ENCODE measurements at places on chromosomes 3 and 15.
A peak's percentile ranks its signal among the peaks of the same experiment; 100 is the strongest.

- DNase-seq = no peak
Observed at GRCh38 chr3:51559411-51559888, 20.9 kb downstream of the RAD54L2 start.

DNA sequence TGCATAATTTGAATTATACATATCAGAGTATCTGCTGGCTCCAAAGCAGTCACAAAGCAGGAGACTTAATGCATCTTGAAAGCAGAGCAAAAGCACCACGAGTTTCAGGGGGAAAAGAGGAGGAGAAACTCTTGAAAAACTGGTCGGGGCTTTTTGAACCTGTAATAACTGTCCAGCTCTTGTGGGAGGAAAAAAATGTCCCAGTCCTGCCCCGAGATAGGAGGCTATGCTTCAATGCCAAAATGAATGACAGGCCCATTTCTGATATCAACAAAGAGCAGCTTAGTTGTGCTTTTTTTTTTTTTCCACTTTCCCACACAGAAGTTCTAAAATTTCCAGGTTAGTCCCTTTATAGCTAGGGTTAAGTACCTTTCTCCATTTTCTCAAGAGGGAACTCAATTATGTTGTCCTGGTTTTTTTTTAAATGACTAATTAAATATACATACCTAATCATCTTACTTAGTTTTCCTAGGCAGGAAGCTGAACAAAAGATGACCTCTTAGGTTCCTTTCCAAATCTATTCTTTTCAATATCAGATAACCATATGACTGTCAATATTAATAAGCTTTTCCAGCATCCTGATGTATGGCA is 120.2 kb downstream of the TFDP2 start:
- DNase-seq = no peak

DNA sequence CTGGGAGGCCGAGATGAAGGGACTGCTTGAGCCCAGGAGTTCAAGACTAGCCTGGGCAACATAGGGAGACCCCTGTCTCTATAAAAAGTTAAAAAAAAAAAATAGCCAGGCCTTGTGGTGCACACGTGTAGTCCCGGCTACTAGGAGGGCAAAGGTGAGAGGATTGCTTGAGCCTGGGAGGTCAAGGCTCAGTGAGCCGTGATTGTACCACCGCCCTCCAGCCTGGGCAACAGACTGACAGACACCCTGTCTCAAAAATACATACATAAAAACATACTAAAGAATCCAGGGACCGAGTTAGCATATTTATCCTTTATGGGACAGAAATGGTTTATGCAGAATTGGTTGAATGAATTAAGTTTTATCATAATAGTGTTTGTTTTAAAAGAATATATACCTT is 13.7 kb downstream of the SIAH2 start:
- no peak for DNase-seq

DNA sequence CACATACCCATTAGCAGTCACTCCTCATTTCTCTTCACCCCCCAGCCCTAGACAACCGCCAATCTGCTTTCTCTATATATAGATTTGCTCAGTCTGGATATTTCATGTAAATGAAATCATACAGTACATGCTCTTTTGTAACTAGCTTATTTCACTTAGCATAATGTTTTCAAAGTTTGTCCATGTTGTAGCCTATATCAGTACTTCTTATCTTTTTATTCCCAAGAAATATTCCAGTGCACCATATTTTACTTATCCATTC is 3.1 kb downstream of the MAP3K13 start:
- no peak for DNase-seq

- no peak for DNase-seq
Observed at GRCh38 chr15:100842756-100843730, 36.6 kb upstream of the ALDH1A3 start.

DNA sequence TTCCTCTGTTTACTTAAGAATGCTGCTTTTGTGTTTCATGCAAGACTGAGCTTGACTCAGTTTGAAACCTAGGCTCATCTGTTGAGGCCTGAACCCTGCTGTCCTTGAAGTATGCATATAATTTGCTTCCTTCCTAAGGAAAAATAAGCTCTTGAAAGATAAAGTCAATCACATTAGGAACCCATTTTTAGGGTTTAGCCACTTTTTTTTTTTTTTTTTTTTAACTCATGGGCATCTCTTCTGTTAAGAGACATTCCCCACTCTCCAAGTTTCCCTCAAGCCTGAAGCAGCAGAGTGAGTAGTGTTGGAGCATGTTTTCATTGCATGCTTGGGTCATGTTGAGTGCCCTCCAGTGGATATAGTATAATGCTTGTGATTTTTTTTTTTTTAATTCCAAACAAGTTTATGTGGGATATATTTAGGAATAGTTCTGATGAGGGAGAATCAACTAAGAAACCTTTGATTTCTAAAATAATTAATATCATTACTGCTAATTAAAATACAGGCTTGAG is 3.6 kb downstream of the CTNNB1 start:
- no peak for DNase-seq

DNA sequence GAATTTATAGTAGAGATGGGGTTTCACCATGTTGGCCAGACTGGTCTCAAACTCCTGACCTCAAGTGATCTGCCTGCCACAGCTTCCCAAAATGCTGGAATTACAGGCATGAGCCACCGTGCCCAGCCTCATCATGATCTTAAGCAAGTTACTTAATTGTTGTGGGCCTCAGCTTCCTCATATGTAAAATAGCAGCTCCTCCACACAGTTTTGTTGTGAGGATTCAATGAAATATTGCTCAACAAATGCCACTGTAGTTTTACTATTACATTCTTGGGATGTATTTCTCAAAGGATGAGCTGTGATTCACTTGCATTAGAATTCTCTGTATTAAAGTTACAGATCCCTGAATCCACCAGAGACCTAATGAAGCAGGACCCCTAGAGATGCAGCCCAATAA is 168.8 kb downstream of the ADAMTS9 start:
- DNase-seq = no peak

DNA sequence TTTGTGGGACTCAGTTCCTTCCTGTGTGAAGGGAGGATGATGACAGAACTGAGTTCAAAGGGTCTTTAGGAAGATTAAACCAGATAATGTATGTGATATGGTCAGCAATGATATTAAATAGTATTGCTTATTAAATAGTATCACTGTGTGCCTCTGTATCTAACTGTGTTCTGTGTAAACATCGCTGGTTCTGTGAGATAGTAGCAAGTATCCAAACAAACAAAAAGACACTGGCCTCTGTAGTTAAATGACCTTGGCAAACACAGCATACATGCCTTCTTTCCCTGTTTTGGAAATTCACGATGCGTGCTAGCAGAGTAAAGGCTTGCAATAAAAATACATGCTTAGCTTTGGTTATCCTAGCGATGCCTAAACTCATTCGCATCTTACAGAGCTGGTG is 76.1 kb downstream of the MESD start:
- DNase-seq = no peak

GRCh38 chr15:81117136-81117535 is 16.9 kb upstream of the CFAP161 start:
- no peak for DNase-seq

GRCh38 chr15:70486012-70486411 is 277.3 kb downstream of the UACA start:
- no peak for DNase-seq

- no peak for DNase-seq
Observed at GRCh38 chr3:171827385-171827784, 15.8 kb upstream of the TMEM212 start.

- no peak for DNase-seq
Observed at GRCh38 chr3:86951322-86951721, 39.6 kb downstream of the VGLL3 start.

DNA sequence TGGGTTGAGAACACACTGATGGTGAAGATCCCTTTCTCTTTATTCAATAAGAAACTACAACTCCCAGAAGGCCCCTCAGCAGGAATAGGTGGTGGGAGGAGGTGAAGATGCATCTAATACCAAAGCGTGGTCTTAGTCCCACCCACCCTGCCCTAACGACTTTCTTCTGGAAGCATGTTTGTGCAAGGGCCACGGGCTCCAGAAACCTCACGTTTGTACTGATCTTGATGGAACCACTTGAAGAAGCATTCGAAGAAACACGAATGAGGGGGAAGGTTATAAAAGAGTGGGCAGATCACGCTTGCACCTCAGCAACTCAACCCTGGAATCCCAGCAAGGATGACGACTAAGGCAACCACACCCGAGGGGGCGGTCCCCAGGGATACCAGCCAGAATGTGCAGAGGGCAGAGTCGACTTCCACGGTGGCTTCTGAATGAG is 10.6 kb upstream of the SLC25A36 start:
- no peak for DNase-seq

GRCh38 chr3:13566769-13567310 is 17.9 kb downstream of the FBLN2 start:
- DNase-seq = no peak

DNA sequence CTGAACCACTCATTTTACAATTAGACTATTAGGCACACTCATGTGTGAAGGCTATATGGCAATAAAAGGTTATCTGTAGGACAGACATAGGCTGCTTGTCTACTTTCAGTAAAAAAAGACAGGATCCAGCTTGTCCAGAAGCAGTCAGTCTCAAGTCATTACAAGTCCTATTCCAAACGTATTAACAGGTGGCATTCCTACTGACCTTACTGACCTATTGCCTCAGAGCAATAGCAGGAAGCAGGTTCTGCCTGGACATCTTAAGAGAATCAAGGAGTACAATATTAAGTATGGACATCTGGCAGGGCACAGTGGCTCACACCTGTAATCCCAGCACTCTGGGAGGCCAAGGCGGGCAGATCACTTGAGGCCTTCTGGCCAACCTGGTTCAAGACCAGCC is 7.0 kb downstream of the CMTM6 start:
- DNase-seq = no peak

DNA sequence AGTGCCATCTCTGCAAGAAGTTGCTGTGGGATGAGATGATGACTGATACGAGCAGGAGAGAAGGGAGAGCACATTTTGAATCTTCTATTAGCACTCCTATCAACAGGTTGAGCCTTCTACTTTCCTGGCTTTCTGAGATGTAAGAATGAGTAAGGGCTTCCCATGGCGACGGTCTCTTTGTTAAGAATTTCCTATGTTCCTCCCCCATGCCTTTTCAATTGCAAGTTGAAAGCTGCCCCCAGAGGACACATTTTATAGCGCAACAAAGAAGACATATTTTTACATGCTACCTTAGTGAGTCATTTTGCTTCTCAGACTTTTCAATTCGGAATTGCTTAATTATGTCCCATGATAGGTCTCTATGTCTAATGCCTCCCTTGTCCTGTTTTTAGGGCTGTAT is 71.3 kb upstream of the LRTM1 start:
- no peak for DNase-seq

GRCh38 chr3:52339612-52340011 is 23.5 kb downstream of the DNAH1 start:
- peak; percentile 72 for DNase-seq

- no peak for DNase-seq
Observed at GRCh38 chr3:70990185-70990584, 593.3 kb downstream of the FOXP1 start.

GRCh38 chr3:157113832-157114505 is 46.0 kb downstream of the CCNL1 start:
- no peak for DNase-seq

DNA sequence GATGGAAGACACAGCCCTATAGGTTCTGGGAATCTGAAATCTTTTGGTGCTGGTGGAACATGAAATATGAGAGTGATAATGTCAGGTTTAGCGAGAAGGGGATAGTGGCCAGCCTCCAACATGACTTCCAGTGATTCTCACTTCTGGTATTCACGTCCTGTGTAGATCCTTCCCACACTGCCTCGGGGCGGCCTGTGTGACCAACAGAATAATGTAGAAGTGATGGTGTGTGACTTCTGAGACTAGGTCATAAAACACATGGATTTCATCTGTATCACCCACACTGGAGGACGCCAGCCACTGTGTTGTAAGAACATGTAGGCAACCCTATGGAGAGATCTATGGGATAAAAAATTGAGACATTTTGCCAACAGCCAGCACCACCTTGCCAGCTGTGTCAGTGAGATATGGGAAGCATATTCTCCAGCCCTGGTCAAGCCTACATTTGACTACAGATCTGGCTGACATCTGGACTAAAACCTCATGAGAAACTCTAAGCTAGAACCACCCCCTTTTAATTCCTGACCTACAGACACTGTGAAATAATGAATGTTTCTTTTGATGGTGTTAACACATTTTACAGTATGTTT is 25.5 kb upstream of the NUDT16 start:
- no peak for DNase-seq

- DNase-seq = no peak
Observed at GRCh38 chr3:141201122-141201521, 30.5 kb upstream of the PXYLP1 start.

DNA sequence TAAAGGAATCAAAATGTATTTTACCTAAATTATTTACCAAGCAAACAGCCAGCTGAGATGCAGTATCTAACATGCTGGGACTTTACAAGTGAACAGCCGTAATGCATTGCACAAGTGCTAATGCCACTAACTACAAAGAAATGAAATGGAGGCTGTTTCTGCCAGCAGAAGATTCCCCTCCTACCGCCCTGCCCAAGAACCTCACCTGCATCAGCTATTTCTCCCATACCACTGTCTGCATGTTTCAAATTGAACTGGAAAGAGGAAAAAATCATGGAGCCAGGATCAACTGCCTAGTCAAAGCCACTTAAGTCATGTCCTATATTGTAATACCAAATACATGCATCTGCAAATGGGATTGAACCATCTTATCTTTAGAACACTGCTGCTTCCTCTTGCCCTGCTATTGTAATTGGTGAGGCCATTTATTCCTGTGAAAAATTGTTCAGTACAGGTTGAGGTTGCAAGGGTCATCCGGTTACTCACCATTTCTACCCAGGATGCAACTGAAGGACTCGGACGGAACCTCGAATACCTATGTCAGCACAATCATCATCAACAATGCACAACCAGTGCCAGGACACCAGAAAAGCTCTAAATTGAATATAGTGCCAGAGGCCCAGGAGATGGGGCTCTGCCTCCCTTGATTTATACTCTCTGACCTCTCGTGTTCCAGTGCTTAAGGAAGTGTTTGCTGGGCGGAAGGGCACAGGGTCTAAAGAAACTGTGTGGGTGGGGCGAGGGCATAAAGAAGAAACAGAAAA is 27.5 kb downstream of the ANXA2 start:
- DNase-seq = no peak

GRCh38 chr15:69037977-69038376 is 23.5 kb downstream of the NOX5 start:
- DNase-seq = no peak

GRCh38 chr15:52308446-52309153 is 13.0 kb upstream of the MYO5C start:
- no peak for DNase-seq

- no peak for DNase-seq
Observed at GRCh38 chr15:78624651-78625590, 4.1 kb upstream of the CHRNA3 start.

GRCh38 chr3:72245183-72245811 is 460.3 kb upstream of the PROK2 start:
- DNase-seq = peak; percentile 58

GRCh38 chr15:66706225-66706732 is 4.2 kb downstream of the SMAD6 start:
- no peak for DNase-seq

All from cerebellar nuclear complex (tissue), 1 donor.